ENCODE measurements at places on chromosomes 11 and 22. TPM values are rescaled to one million over a fixed set of nuclear protein-coding genes. Genes with fewer than 3 reads are reported as not detected.
A peak's percentile ranks its signal among the peaks of the same experiment; 100 is the strongest.

DNA sequence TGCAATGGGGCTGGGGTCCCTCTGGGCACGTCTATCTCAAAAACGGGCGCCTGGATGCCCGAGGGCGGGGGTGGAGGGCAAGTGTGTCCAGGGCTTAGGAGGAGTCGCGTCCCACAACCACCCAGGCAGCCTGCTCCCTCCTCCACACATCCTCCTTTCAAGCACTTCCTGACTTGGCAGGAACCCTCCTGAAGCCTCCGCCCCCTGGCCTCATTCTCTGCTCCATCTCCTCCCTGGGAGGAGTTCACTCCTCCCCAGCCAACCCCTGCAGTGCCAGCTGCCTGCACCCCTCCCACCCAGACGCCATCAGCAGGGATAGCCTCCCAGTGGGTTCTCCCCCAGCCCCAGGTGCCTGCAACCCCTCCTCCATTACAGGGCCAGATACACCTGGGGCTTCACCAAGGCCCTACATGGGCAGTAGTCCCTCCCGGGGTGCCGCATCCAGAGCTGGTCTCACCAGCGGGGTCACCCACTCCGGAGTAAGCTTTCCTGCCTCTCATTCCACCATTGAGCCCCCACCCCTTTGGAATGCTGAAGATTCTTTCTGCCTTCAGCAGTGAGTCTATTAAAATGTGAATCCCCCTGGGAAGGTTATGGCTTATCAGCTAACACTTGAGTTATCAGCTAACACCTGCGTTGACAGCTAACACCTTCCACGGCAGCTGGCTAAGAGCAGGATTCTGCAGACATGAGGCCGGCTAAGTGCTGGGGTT, 24.4 kb downstream of the RTN4R start:
- DNase-seq, result peak; percentile 51

DNA sequence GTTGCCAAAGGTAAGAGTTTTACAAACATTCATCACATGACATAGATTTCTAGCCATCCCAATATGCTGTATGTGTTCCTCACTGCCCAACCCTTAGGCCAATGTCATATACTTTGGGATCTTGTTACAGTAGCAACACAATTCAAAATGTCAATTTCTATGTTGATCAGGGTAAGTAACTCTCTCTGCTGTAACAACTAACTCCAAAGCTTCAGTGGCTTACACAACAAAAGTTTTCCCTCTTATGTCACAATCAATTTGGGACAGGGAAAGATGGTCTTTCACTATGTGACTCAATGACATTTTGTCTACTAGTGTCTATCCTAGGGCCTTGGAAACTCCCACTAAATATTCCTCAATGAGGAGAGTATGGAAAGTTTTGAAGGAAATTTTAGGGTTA, 144.5 kb downstream of the SBF2 start:
- no peak for DNase-seq

DNA sequence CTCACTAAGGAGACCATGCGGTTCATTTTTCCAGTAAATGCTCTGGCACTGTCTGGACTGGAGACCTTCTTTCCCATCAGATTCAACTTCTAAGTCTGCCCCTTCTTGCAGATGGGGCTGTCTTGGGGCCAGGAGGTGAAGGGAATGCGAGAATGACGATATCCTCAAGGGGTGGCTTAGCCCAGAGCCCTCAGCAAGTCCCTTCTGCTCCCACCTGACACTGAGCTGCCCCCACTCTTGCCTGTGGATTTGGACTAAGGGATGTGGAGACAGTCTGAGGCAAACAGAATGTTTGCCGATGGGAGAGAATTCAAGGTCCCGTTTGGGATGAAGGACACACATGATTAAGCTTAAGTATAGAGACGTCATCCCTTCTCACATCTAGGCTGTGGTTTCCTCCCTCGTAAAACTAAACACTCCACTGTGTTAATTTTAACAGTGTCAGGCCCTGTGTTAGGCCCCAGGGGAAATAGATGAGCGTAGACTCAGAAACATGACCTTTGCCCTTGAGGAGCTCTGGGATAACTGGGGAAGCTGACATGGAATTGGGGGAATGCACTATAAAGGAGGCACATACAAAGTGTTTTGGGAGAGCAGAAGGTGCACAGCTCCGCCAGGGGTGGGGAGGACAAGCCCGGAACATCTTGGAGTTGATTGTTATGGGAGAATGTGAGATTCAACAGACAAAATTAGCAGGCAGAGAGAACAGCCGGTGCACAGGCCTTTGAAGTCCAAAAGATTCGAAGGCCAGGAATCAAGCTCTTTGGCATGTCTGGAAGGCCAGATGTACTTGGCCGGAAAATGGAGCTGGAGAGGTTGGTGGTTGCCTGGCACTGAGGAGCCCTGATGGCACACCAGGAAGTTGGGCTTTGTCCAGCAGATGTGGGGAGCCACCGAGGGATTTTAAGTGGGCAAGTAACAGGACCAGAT, 71.6 kb downstream of the ST3GAL4 start:
- no peak for DNase-seq

DNA sequence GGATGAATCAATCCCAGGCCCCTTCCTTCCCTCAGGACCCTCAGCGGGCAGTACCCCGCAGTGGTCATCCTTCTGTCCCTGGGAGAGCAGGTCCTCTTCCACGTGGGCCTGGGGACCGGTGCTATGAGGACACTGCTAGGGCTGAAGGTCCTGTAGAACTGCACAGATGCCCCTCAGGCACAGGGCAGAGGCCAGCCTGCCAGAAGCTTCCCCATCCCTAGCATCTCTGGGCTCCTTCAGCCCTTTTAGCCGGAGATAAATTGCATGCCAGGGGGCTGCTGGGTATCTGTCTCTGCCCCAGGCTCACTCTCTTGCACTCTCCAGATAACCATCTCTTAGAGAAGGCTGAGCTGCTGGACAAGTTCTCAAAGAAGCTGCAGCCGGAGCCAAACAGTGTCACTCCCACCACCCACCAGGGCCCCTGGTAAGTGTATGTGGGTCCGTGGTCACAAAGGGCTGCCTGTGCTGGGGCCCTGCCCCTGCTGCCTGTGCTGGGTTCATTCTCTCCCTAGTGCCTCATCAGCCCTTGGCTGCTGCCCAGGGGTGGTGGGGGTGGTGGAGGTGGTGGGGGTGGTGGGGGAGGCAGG, 2.3 kb downstream of the ATG16L2 start:
- DNase-seq, result no peak

GRCh38 chr11:113896156-113896879, 8.3 kb upstream of the HTR3B start:
- peak; percentile 10 for DNase-seq

GRCh38 chr11:130904380-130904779, 11.9 kb downstream of the SNX19 start:
- DNase-seq, result no peak

- DNase-seq, result no peak
These were observed 16.9 kb downstream of the UPB1 start for GRCh38 chr22:24512043-24512442.

- DNase-seq, result no peak
These were observed 16.3 kb upstream of the OR5F1 start for GRCh38 chr11:56010716-56011115.

DNA sequence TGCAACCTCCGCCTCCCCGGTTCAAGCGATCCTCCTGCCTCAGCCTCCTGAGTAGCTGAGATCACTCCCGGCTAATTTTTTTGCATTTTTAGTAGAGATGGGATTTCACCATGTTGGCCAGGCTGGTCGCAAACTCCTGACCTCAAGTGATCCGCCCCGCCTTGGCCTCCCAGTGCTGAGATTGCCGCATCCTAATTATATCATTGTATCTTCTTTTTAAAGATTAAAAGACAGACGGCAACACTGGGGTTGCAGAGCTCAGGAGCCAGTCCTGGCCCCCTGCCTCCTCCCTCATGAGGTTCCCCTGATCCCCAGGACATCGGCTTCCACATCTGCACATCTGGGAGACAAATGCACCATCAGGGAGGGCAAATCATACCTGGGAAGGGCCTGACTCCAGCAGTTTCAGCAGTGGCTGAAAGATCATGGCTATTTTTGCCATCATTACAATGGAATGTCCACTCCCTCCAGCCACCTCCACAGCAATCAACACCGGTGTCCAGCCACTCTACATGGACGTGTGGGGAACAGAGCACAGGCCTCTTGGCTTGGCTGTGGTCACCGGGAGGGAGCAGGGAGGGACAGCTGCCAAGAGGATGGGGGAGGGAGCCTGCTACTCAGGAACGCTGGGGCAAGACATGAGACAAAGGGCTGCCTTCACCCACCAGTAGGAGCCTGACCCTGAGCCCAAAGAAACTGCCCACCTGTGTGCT, 9.2 kb upstream of the CELSR1 start:
- DNase-seq, result no peak

Gene APOL4
- 2.7 TPM for total RNA-seq

Gene E2F8
- total RNA-seq, result 15.7 TPM

Gene LYVE1
- not detected for total RNA-seq

Gene EMSY
- total RNA-seq, result 24.6 TPM

Gene KCNJ4
- total RNA-seq, result not detected

All from activated T-cell treated with anti-CD3 and anti-CD28 coated beads, Interleukin-2, amount 50 U/mL, for 72 hours (primary cell).